Neural crest cell (in vitro differentiated cells): ENCODE measurements at places on chromosomes 1 and 21. TPM values are rescaled to one million over a fixed set of nuclear protein-coding genes. Genes with fewer than 3 reads are reported as not detected.

DNA sequence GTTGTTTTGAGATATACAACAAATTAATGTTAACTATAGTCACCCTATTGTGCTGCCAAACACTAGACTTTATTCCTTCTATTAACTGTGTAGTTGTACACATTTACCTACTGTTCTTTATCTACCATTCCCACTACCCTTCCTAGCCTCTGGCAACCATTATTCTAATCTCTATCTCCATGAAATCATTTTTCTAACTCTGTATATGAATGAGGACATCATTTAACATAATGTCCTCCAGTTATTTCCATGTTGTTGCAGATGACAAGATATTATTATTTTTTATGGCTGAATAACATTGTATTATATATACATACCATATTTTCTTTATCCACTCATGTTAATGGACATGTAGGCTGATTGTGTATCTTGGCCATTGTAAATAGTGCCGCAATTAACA lies 366.3 kb downstream of the TBX15 start:
- no peaks in the 10 kb centered on the region for H3K36me3 ChIP-seq
- no peaks in the 10 kb centered on the region for H3K4me1 ChIP-seq
- H3K27ac ChIP-seq = no peak overlapping the region
- no peaks in the 10 kb centered on the region for H3K27me3 ChIP-seq

GRCh38 chr1:74280642-74281396 lies 45.6 kb downstream of the TNNI3K start:
- no peak overlapping the region for H3K4me3 ChIP-seq
- H3K4me1 ChIP-seq = peaks cover 4% of the 10 kb centered on the region
- no peak for DNase-seq
- no peak overlapping the region for H3K27ac ChIP-seq
- no peaks in the 10 kb centered on the region for H3K27me3 ChIP-seq

DNA sequence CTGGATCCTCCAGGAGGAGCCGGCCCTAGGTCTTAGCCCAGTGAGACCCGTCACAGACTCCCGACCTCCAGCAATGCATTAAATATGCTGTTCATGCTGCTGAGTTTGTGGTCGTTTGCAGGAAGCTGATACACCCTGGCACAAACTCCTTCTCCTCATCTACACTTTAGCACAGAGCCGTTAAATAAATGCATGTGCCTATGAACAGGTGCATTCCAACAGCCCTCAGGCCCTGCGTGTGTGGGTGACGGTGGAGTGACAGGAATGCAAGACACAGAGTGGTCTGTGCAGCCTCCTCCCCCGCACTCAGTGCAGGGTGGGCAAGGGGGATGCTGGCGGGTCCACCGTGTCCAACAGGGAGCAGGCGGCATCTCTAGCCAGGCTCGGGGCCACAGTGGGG lies 106.6 kb upstream of the TMPRSS2 start:
- H3K36me3 ChIP-seq = no peaks in the 10 kb centered on the region
- DNase-seq = no peak
- H3K27me3 ChIP-seq = peaks cover 18% of the 10 kb centered on the region
- no peak overlapping the region for H3K27ac ChIP-seq
- H3K4me3 ChIP-seq = no peak overlapping the region

DNA sequence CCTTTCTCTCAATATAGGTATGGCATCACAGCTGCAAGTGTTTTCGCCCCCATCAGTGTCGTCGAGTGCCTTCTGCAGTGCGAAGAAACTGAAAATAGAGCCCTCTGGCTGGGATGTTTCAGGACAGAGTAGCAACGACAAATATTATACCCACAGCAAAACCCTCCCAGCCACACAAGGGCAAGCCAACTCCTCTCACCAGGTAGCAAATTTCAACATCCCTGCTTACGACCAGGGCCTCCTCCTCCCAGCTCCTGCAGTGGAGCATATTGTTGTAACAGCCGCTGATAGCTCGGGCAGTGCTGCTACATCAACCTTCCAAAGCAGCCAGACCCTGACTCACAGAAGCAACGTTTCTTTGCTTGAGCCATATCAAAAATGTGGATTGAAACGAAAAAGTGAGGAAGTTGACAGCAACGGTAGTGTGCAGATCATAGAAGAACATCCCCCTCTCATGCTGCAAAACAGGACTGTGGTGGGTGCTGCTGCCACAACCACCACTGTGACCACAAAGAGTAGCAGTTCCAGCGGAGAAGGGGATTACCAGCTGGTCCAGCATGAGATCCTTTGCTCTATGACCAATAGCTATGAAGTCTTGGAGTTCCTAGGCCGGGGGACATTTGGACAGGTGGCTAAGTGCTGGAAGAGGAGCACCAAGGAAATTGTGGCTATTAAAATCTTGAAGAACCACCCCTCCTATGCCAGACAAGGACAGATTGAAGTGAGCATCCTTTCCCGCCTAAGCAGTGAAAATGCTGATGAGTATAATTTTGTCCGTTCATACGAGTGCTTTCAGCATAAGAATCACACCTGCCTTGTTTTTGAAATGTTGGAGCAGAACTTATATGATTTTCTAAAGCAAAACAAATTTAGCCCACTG lies 11.5 kb downstream of the HIPK1 start:
- H3K27me3 ChIP-seq = no peaks in the 10 kb centered on the region
- H3K27ac ChIP-seq = no peak overlapping the region
- DNase-seq = no peak
- no peak overlapping the region for H3K4me3 ChIP-seq
- peaks cover 12% of the 10 kb centered on the region for H3K4me1 ChIP-seq
- peaks cover 23% of the 10 kb centered on the region for H3K36me3 ChIP-seq

GRCh38 chr1:224938652-224939051 lies 9.2 kb downstream of the DNAH14 start:
- H3K4me3 ChIP-seq = no peak overlapping the region
- peaks cover 47% of the 10 kb centered on the region for H3K36me3 ChIP-seq
- H3K27ac ChIP-seq = no peak overlapping the region
- H3K27me3 ChIP-seq = no peaks in the 10 kb centered on the region
- H3K4me1 ChIP-seq = no peaks in the 10 kb centered on the region

- peak overlapping the region; percentile 6 for H3K4me3 ChIP-seq
- H3K4me1 ChIP-seq = peaks cover 21% of the 10 kb centered on the region
- no peak overlapping the region for H3K27ac ChIP-seq
- H3K27me3 ChIP-seq = peaks cover 4% of the 10 kb centered on the region
These were observed 3.9 kb downstream of the DENND1B start for GRCh38 chr1:197771386-197771785.

- no peaks in the 10 kb centered on the region for H3K4me1 ChIP-seq
- DNase-seq = no peak
- no peaks in the 10 kb centered on the region for H3K36me3 ChIP-seq
- H3K4me3 ChIP-seq = no peak overlapping the region
- H3K27me3 ChIP-seq = peaks cover 6% of the 10 kb centered on the region
These were observed 106.1 kb downstream of the MAP3K21 start for GRCh38 chr1:233433436-233434210.

- no peak overlapping the region for H3K27ac ChIP-seq
- no peaks in the 10 kb centered on the region for H3K27me3 ChIP-seq
- peaks cover 23% of the 10 kb centered on the region for H3K4me1 ChIP-seq
- no peak overlapping the region for H3K4me3 ChIP-seq
These were observed 16.1 kb upstream of the GSTM4 start for GRCh38 chr1:109639841-109640184.

DNA sequence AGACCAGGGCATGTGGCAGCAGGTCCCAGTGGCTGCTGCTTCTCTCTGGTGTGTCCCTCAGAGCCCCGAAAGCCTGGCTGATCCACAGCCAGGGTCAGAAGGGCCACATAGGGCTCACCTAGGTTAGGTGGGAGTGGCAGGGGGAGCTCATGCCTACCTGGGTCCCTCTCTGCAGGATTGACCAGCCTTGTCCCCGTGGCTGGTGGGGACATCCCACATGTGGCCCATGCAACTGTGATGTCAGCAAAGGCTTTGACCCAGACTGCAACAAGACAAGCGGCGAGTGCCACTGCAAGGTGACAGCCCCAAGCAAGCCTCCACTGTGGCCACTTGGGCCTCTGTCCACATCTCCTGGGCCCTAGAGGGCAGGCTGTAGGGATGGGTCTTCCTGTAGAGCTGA lies 15.7 kb downstream of the CELSR2 start:
- no peak overlapping the region for H3K27ac ChIP-seq
- no peak for DNase-seq
- H3K4me1 ChIP-seq = peaks cover 14% of the 10 kb centered on the region
- H3K27me3 ChIP-seq = peaks cover 4% of the 10 kb centered on the region

DNA sequence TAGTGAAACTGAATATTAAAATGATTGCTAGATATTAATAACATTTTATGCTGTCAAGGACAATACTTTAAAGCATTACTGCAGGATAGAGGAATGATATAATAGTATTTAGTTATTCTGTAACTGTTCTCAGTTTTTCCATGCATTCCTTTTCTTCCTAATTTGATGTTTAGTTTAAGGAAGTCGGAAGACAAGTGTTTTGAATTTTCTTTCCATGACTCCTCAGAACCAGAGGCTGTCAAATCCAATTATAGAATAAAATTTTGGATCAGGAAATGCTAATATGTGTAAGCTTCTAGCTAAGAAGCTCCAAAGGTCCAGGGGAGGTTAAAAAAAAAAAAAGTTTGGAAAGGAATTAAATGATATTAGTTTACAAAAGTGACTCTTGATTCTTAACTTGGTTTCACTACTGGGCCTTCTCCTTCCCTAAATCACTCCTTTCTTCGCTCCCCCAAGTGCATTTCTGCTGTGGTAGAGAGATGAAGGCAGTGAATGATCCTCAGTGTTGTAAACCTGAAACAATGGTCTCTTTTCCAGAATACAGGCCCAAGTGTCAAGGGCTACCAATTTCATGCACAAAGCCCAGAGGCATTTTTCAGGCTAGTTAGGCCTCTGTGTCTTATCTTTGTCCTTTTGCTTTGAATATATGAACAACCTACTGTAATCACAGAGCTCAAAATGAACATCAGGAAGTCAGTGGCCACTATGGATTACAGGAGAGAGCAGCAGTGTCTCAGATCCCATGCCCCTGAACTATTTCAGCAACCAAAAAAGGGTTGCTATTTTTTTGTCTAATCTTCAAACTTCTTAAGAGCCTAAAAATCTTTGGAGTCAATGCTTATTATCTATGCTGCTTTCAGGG lies 6.2 kb downstream of the ADSS2 start:
- DNase-seq = no peak
- H3K27ac ChIP-seq = peak overlapping the region; percentile 92
- peak overlapping the region; percentile 81 for H3K4me3 ChIP-seq
- peaks cover 7% of the 10 kb centered on the region for H3K36me3 ChIP-seq
- peaks cover 61% of the 10 kb centered on the region for H3K4me1 ChIP-seq
- H3K27me3 ChIP-seq = no peaks in the 10 kb centered on the region

GRCh38 chr1:209993061-209993830 lies 55.2 kb downstream of the SYT14 start:
- no peak for DNase-seq
- H3K4me3 ChIP-seq = no peak overlapping the region
- peaks cover 2% of the 10 kb centered on the region for H3K27me3 ChIP-seq

- no peaks in the 10 kb centered on the region for H3K36me3 ChIP-seq
- H3K4me3 ChIP-seq = no peak overlapping the region
- H3K27me3 ChIP-seq = no peaks in the 10 kb centered on the region
- no peak for DNase-seq
- H3K4me1 ChIP-seq = no peaks in the 10 kb centered on the region
These were observed 394.8 kb downstream of the PTPRC start for GRCh38 chr1:199033661-199034060.

DNA sequence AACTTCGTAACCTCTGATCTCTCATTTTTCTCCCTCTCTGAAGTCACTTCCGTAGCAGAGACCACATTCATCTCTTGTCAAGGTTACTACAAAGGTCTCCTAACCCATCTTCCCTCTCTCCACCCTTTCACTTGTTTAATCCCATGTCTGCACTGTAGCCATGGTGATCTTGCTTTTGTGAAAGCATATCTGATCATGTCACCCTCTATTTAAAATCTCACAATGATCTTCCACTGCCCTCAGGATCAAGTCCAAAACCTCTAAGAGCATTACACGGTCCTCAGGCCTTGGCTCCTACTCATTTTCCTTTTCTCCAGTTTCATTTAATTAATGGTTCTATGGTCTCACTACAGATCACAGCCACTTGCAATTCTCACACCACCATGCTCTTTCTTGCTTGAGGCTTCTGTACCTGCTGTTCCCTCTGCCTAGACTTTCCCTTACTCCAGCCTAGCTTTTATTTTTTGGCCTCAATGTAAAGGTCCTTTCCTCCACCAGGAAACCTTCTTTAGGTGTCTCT lies 12.1 kb downstream of the ARHGEF11 start:
- H3K4me3 ChIP-seq = peak overlapping the region; percentile 11
- peaks cover 27% of the 10 kb centered on the region for H3K36me3 ChIP-seq
- peak overlapping the region; percentile 81 for H3K27ac ChIP-seq
- H3K4me1 ChIP-seq = peaks cover 49% of the 10 kb centered on the region
- no peaks in the 10 kb centered on the region for H3K27me3 ChIP-seq

- no peaks in the 10 kb centered on the region for H3K36me3 ChIP-seq
- no peak overlapping the region for H3K4me3 ChIP-seq
- H3K27ac ChIP-seq = no peak overlapping the region
These were observed 192.8 kb downstream of the HUNK start for GRCh38 chr21:32065654-32066053.

- DNase-seq = no peak
- H3K27me3 ChIP-seq = no peaks in the 10 kb centered on the region
- peak overlapping the region; percentile 85 for H3K27ac ChIP-seq
- peak overlapping the region; percentile 97 for H3K4me3 ChIP-seq
These were observed 911 bp downstream of the LMO4 start for GRCh38 chr1:87329526-87330056.

- peaks cover 43% of the 10 kb centered on the region for H3K4me1 ChIP-seq
- DNase-seq = no peak
These were observed 13.1 kb downstream of the ZBTB17 start for GRCh38 chr1:15962671-15963362.

GRCh38 chr1:224447971-224448370 lies 13.4 kb upstream of the WDR26 start:
- no peak overlapping the region for H3K4me3 ChIP-seq
- no peaks in the 10 kb centered on the region for H3K27me3 ChIP-seq
- DNase-seq = no peak
- H3K36me3 ChIP-seq = peaks cover 2% of the 10 kb centered on the region

DNA sequence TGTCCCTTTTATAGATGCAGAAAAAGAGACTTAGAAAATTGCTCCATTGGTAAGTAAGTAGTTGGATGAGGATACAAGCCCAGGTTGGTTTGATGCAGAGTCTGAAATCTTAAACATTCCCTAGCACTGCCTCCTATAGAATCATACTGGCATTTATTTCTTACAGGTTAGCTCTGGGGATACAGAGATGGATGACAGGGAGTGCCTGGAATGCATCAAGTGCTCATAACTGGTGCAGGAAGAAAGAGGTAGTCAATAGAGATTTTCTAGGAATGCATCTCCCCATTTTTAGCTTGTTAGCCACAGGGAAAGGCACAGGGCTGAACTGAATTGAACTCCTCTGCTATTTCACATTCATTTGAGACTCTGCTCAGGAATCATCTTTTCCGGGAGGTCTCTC lies 269.0 kb upstream of the USP24 start:
- no peaks in the 10 kb centered on the region for H3K36me3 ChIP-seq
- no peak overlapping the region for H3K27ac ChIP-seq
- no peak for DNase-seq
- H3K4me3 ChIP-seq = no peak overlapping the region
- H3K4me1 ChIP-seq = peaks cover 11% of the 10 kb centered on the region

GRCh38 chr21:14519000-14519399 lies 27.1 kb downstream of the SAMSN1 start:
- H3K27me3 ChIP-seq = no peaks in the 10 kb centered on the region
- no peak overlapping the region for H3K4me3 ChIP-seq
- H3K36me3 ChIP-seq = no peaks in the 10 kb centered on the region
- DNase-seq = no peak

IL22RA1 gene
- total RNA-seq = not detected in 2 replicates

CAPN8 gene
- total RNA-seq = not detected in 2 replicates

E2F2 gene
- total RNA-seq = 23.5 and 23.7 TPM in 2 replicates

CLDN14 gene
- not detected in 2 replicates for total RNA-seq

TNFAIP8L2 gene
- not detected in 2 replicates for total RNA-seq

MIXL1 gene
- 0.37 and 0.41 TPM in 2 replicates for total RNA-seq

NBPF4 gene
- total RNA-seq = not detected in 2 replicates

CELSR2 gene
- total RNA-seq = 97.1 and 99.2 TPM in 2 replicates

DYNLT4 gene
- not detected in 2 replicates for total RNA-seq

RNF223 gene
- total RNA-seq = not detected in 2 replicates

PTPN7 gene
- total RNA-seq = not detected in 2 replicates
